H4 (cell line): ENCODE measurements at places on chromosomes 5 and 9. TPM values are rescaled to one million over a fixed set of nuclear protein-coding genes. Genes with fewer than 3 reads are reported as not detected.

ALG2 gene
- total RNA-seq = 39.9 and 56.6 TPM in 2 replicates

- DNase-seq = no peak
Observed at GRCh38 chr9:133427658-133428348, 5.6 kb downstream of the ADAMTS13 start.

DNA sequence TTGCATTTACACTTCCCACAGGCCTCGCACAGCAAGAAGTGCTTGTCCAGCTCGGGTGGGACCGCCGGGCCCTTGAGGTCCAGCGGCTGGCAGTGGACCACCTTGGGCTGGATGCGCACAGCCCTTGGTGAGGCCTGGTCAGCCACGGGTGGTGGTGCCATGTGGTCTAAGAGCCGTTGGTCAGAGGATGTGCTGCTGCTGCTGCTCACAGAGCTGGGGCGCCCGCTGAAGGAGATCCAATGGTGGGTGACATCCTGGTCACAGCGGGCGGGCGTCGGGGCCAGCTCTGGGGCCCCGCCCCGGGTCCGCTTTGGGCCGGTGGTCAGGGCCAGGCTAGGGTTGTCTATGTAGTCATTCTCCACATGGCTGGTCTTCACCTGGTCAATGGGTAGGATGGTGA, 10.2 kb downstream of the SPRY4 start:
- no peak for DNase-seq

- peak; percentile 40 for DNase-seq
Observed at GRCh38 chr9:98075332-98075805, 18.8 kb downstream of the NANS start.

DNA sequence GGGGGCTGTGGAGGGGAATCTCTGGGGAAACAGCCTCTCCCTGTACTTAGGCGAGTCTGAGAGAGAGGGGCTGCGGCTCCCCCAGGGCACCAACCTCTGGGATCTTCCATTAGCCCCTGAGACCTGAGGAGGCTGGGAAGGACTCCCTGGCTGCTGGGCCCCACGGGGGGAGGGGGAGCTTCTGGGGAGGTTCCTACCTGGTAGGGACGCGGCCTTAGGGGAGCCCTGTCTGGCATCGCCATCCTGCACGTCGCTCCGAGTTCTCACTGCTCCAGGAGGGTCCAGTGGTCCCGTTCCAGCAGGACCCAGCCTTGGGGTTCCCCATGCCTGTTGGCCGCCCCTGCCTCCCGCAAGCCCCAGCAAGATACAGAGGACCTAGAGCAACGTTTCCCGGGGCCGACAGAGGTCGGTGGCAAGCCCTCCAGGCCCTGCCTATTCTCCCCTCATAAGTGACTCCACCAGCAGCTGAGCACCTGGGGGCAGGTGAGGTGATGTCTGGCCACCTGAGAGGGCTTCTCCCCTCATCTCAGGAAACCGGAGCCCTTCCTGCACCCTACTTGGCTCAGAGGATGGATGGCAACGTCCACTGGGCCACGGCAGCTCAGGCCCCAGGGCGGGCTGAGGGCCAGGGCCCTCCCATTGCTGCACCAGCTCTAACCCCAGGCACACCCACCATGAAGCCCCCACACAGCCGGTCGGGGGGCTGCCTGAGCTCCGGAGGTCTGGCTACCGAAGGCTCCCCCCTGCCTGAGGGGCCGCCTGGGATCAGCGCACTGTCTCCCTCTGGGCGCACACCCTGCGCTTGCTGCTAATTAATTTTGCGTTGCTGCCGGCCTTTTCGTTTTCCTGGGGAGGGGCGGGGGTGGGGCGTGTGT, 22.5 kb downstream of the TPPP start:
- no peak for DNase-seq

DNA sequence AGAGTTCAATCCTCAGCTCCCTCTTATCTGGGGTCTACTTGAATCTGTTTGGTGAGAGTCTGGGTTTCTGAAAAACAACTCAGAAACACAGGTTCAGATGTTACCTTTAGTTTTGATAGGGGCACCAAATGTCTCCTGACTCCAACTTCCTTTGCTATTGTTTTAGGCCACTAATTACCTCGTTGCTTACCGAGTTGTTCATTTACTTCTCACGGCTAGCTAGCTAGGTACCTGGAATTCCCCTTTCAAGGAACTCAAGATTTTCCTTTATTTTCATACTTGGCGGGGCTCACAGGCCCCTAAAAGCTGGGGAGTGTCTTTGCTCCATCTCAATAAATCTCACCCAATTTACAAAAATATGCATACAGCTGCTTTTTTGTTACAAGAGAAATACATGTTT, 111.4 kb downstream of the SLC28A3 start:
- no peak for DNase-seq

PCDHGA11 gene
- total RNA-seq = 0.66 and 1.3 TPM in 2 replicates

DNA sequence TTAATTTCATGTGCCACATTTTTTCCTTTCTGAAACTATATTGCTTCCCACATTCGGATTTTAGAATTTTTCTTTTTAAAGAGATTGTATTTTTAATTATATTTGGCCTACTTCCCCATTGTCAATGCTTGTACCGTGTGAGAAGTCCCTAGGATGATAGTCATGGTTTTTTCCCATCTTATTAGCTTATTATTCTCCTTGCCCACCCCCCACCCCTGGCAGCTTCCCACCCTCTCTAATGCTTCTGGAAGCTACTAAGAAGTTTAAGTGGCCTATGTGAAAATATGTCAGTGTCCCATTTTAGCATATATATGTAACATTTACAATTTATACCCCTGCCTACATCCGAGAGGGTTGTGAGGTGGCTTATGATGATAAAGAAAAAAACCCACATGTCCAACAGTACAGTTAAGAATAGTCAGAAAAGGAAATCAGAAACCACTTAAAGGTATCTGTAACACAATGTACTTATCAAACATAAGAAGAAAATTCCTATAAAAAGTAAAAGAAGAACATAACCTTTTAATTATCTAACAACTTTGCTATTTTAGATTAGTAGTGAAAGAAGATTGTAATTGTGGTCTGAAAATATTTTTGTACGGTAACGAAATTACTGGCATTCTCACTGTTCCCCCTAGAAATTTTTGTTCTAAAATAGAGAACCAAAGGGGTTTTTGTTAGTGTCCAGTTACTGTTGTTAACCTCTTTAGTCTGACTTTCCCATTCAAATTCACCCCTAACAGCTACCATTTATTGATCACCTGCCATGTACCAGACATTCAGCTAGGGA, 62.1 kb downstream of the SLC44A1 start:
- DNase-seq = no peak

DNA sequence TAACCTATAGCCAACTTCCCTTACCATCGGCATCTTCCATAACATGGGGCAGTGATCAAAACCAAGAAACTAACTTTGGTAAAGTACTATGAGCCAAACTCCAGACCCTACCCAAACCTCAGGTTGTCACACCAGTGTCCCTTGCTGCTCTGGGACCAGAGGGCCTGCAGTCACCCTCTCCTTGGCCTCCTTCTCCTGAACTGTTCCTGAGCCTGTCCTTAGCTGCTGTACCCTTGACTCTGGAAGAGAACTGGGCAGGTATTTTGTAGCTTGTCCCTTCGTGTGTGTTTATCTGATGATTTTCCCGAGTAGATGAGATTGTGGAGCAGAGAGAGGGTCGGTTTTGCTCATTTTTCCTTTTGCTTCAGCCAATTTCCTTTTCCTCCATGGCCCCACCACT, 240.4 kb downstream of the SYK start:
- no peak for DNase-seq

EEIG1 gene
- 7.6 and 10.6 TPM in 2 replicates for total RNA-seq

DNA sequence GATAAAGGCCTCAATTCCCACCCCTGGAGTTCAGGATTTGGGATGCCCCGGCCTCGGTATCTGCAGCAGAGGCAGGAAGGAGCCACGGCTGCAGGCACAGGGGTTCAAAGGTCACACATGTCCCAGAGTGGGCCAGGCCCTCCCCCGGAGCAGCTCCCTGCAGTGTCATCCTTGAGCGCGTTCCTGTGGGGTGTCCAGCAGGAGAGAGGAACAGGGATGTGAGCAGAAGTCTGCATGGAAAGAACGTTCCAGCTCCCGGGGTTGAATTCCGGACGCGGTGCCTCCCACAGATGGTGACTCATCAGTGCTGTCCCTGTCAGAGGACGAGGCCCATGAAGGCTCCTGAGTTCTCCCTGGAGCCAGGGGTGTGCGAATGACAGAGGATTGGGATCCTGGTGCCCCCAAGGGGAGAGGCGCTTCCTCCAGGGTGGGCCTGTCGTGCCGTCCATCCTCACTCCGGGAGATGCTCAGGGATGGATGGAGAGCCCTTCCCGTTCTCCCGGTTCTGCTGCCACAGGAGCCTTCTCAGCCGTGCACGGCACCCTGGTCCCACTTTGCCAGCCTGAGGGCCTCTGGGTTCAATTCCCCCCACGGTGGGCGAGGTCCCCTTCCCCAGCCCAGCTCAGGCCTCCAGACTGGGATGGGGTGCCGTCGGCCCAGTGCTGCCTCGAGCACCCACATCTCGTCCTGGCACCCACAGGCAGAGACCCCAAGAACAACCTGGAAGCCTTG, 3.1 kb downstream of the LCN1 start:
- no peak for DNase-seq

CNTNAP3 gene
- total RNA-seq = 12.8 and 18.6 TPM in 2 replicates

- no peak for DNase-seq
Observed at GRCh38 chr5:138489683-138490061, 24.4 kb downstream of the EGR1 start.

DNA sequence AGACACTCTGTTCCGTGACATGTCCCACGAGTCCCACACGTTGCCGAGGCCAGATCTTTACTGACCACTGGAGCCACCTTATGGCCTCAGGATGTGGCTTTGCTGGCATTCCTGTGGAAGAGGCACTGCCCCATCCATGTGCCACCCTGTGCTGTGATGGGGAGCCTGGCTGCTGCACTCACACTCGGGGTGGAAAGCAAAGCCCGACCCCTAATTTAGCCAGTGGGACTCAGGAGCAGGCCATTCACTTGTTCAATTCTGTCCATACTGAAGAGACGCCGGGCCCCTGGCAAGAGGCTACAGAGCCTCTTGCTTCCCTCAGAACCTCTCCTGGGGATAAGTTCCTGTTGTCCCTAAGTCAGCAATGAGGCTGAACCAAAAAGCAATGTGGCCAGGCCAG, 18.6 kb upstream of the CEP72 start:
- DNase-seq = no peak

GRCh38 chr5:10757043-10757442, 4.0 kb downstream of the DAP start:
- DNase-seq = no peak

- no peak for DNase-seq
Observed at GRCh38 chr9:123642291-123643278, 286.6 kb downstream of the CRB2 start.

SLC6A7 gene
- total RNA-seq = not detected in 2 replicates

WWC1 gene
- 3.2 and 8.3 TPM in 2 replicates for total RNA-seq

GRCh38 chr5:15601274-15601673, 101.3 kb downstream of the FBXL7 start:
- no peak for DNase-seq

DNA sequence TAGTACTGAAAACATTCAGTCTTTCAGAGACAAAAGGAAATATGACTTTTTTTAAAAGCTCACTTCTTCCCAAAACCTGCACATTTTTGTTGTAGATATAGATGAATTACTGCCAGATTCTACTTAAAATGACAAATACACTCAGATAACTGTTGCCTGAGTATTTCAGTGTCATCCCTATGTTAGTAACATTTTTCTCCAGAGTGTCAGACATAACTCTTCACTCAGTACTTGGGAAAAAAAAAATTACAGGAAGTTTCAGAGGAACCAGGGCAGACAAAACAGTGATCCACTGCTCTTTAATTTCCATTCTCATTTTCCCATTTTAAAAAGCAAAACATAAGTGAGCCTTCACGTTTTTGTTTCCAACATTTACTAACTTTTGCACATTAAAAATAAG, 79.3 kb upstream of the ITGA1 start:
- DNase-seq = no peak

- no peak for DNase-seq
Observed at GRCh38 chr9:23768861-23769260, 57.2 kb downstream of the ELAVL2 start.

GRCh38 chr5:122424132-122424531, 112.1 kb downstream of the SNCAIP start:
- no peak for DNase-seq

GRCh38 chr5:147617711-147618350, 108.0 kb upstream of the DPYSL3 start:
- no peak for DNase-seq

ZNF169 gene
- 0.52 and 1.5 TPM in 2 replicates for total RNA-seq

GRCh38 chr9:36100532-36100931, 36.0 kb upstream of the GLIPR2 start:
- DNase-seq = no peak

IFNA2 gene
- total RNA-seq = not detected in 2 replicates

WNK2 gene
- 0.02 TPM in 1 of 2 replicates, not detected in the other for total RNA-seq

- peak; percentile 85 for DNase-seq
Observed at GRCh38 chr5:124906339-124907097, 160.1 kb upstream of the ZNF608 start.

LCP2 gene
- 0.68 and 2.7 TPM in 2 replicates for total RNA-seq

NPR2 gene
- 0.25 and 2.9 TPM in 2 replicates for total RNA-seq

- DNase-seq = peak; percentile 10
Observed at GRCh38 chr5:61184708-61185107, 22.4 kb upstream of the SMIM15 start.

GRCh38 chr5:148374690-148375360, 8.9 kb upstream of the FBXO38 start:
- DNase-seq = peak; percentile 63

RGS7BP gene
- not detected in 2 replicates for total RNA-seq

DNA sequence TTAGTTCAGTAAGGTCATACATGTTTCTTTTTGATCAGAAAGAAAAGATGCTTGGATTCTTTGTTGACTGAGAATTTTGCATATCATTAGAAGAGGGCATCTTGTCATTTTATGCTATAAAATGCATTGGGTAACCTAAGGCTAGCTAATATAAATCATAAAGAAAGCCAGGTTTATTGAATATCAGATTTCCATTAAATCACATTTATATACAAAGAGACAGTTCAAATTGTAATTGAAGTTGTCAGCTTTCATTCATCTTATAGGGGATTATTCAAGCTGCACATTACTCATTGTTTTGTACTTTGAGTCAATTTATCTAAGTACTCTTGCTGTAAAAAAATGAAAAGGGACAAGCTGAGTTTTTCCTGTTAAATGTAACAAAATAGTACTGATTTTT, 259.1 kb upstream of the CDH12 start:
- no peak for DNase-seq

DNA sequence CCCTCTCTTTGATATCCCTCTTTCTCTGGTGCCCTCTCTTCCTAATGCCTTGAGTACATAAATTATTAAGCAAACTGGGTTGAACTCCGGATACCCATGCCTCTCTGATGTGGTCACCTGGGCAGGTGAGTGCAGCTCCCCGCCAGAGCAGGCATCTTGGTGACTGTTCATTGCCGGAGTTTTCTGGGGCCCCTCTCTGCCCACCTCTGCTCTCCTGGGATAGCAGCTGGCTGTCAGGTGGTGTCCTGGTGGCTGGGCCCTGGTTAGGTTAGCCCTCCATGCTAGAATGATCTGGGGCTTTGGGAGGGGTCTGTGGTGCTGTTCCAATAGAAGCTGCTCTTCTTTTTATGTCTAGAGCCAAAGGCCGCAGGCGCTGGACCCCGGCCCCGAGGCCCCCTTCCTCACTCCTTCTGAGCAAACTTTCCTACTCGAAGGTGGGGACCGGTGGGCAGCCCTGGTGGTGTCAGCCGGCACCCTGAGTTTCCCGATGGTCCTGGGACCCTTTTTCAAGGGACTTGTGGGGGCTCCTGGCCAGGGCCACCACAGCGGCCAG, 4.9 kb upstream of the SCGB3A1 start:
- no peak for DNase-seq

FOXD4L6 gene
- total RNA-seq = 0.14 TPM in 1 of 2 replicates, not detected in the other
